ENCODE measurements at places on chromosomes 1 and 21.

- DNase-seq, result peak; percentile 10
These were observed 29.5 kb upstream of the CLCA4 start for GRCh38 chr1:86517336-86517735.

GRCh38 chr21:44948426-44949120, 8.7 kb downstream of the SLX9 start:
- no peak for DNase-seq

DNA sequence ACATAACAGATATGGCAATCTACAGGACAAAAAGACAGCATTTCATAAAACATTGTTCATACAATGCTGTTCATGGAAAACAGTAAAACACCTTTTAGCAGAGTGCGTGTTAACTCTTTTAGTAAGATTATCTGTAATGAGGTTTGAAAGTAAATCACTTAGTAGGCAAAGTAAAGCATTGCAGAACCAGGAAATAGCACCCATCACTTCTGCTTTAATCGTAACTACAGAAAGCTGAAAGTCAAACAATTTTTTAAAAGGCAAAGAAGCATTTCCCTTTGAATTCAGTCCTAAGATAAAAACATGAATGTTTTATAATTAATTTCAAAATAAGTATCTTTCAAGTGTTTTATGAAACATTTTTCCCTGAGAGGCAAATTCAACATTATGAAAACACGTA, 63.3 kb upstream of the RNF11 start:
- DNase-seq, result no peak

- no peak for DNase-seq
These were observed 809 bp upstream of the ZNF669 start for GRCh38 chr1:247104965-247105364.

- no peak for DNase-seq
These were observed 206.4 kb upstream of the RAB4A start for GRCh38 chr1:229064320-229065168.

GRCh38 chr1:168829876-168830275, 100.9 kb upstream of the DPT start:
- no peak for DNase-seq

- DNase-seq, result peak; percentile 23
These were observed 554 bp downstream of the EVA1C start for GRCh38 chr21:32413015-32413504.

All from EL (cell line).